ENCODE measurements at places on chromosomes 1 and 21.
A peak's percentile ranks its signal among the peaks of the same experiment; 100 is the strongest.

DNA sequence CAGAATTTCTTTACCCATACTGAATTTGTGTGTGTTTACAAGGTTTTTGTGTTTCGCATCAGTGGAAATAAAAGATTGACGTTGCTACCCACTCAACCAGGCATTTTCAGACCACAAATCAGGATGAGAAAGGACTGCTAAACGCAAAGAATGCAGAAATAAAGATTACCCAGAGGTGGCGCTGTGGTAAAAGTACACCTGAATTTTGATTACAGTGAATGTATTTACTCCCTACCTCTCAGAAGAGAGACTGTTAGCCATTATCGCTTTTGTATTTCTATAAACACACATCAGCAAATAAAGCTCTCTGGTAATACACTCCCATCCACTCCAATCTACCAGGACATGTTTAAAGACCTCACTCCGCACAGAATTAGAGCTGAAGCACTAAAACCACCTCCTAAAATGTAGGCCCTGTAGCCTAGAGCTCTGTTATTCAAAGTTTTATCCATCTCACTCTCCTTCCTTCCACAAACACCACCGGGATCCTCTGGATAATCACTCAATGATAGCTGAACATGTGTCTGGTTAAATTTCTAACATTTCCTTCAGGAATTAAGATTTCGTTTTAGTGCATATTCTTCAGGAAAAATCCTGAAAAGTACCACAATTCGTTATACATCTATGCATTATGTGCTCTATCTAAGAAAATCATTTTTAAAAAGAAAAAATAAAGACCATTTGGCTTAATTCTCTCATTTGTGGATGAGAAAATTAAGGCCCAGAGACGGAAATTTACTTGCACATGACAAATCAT, 2.5 kb upstream of the LMO4 start:
- H3K4me1 ChIP-seq = peaks cover 13% of the 10 kb centered on the region
- H3K36me3 ChIP-seq = peaks cover 7% of the 10 kb centered on the region
- DNase-seq = peak; percentile 51
- peaks cover 10% of the 10 kb centered on the region for H3K27me3 ChIP-seq

DNA sequence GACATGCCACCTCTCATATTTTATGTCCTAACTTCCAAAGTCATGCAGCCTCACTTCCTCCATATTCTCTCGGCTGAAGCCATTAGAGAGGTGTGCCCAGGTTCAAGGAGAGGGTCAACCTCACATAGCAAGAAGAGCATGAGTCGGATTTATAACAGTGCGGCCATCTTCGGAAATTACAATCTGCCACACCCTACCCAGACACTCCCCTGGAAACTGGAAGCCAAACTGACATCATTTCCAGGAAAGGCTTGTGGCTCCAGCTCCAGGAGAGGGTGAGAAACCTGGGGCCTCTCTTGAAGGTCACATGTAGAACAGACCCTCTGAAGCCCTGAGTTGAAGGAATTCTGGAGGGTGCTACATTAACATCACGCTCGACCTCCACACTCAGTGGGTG, 73.5 kb downstream of the RRAGC start:
- no peaks in the 10 kb centered on the region for H3K36me3 ChIP-seq
- H3K27me3 ChIP-seq = peaks cover 73% of the 10 kb centered on the region
- no peak overlapping the region for H3K4me3 ChIP-seq
- H3K27ac ChIP-seq = no peak overlapping the region

DNA sequence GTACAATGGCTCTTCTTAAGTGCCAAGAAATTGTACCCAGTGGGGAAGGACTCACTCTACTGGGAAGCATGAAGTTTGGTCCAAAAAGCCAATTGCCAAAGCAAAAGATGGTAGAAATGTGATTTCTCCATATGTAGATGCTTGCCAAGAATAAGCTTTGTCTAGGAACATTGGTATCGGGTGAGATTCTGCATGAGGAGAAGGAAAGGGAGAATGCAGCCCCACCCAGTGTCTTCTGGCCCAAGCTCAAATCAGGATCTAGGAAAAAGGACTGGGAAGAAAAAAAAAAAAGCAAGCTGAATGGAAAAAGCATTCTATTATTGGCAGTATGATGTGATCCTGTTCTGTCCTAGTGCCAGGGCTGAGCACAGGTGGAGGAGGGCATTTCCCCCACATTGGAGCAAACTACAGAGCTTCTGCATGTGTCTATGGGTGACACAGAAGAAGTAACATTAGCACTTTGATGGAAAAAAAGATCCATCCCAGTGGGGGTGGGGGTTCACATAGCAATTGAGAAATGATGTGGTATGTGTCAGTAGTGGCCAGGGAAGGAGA, 226.6 kb downstream of the KCNH1 start:
- H3K36me3 ChIP-seq = no peaks in the 10 kb centered on the region
- H3K4me3 ChIP-seq = no peak overlapping the region
- no peaks in the 10 kb centered on the region for H3K4me1 ChIP-seq
- DNase-seq = no peak
- H3K27me3 ChIP-seq = peaks cover 12% of the 10 kb centered on the region
- no peak overlapping the region for H3K27ac ChIP-seq

DNA sequence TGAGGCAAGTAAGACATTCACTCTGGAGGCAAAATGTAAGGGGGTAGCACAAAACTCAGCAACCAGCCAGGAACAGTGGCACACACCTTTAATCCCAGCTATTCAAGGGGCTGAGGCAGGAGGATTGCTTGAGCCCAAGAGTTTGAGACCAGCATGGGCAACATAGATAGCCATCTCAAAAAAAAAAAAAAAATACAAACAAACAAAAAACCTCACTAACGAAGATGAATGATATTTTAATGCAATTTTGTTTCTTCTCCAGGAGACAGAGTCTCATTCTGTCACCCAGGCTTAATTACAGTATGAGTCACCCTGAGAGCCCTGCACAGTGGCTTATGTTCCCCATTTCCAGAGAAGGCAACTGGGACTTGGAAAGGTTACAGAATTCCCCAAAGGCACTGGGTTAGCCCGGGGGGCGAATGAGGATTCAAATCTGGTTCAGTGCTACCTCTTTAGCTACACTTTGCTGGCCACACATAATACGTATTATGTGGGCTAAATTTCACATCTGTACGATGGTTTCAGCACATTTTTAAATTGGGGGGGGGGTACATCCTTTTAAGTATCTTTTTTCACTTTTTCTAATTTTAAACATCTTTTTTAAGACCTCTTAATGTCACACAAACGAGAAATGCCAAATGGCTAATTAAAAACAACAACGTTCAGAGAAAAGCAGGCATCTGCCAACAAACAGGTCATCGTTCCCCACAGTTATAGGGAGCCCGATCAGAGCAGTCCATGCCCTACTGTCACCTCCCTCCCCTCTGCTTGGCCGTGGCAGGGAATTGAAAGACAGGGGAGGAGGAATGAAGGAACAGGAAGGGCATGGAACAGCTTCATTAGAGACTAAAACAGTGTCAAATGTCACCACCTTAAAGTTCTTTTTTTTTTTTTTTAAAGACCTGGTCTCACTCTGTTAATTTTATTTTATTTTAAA, 3.5 kb downstream of the CELA2A start:
- no peak for DNase-seq
- H3K4me1 ChIP-seq = peaks cover 3% of the 10 kb centered on the region
- H3K36me3 ChIP-seq = no peaks in the 10 kb centered on the region
- H3K27ac ChIP-seq = no peak overlapping the region

DNA sequence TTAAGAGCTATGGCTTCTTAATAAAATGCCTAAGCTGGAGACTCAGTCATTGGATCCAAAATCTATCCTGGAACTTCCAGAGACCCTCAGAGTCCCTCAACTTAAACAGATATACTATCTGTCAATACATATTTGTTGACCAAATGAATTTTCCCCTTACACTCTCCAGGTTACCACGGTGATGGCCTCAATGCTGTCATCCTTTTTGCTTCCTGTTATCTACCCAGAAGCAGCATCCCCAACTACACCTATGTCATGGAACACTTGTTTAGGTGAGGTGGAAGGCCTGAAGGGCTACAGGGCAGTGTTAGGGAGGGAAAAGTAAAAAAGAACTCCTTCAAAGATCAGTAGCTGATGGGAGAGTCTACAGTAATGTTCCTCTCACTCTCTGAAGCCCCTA, 4.4 kb upstream of the C1orf56 start:
- peak; percentile 23 for DNase-seq
- no peaks in the 10 kb centered on the region for H3K27me3 ChIP-seq
- peaks cover 27% of the 10 kb centered on the region for H3K4me1 ChIP-seq
- no peaks in the 10 kb centered on the region for H3K36me3 ChIP-seq
- H3K27ac ChIP-seq = no peak overlapping the region

GRCh38 chr21:29639366-29640079, 300.3 kb downstream of the GRIK1 start:
- no peak overlapping the region for H3K4me3 ChIP-seq
- H3K27ac ChIP-seq = no peak overlapping the region
- H3K4me1 ChIP-seq = peaks cover 2% of the 10 kb centered on the region
- H3K36me3 ChIP-seq = no peaks in the 10 kb centered on the region
- no peaks in the 10 kb centered on the region for H3K27me3 ChIP-seq

DNA sequence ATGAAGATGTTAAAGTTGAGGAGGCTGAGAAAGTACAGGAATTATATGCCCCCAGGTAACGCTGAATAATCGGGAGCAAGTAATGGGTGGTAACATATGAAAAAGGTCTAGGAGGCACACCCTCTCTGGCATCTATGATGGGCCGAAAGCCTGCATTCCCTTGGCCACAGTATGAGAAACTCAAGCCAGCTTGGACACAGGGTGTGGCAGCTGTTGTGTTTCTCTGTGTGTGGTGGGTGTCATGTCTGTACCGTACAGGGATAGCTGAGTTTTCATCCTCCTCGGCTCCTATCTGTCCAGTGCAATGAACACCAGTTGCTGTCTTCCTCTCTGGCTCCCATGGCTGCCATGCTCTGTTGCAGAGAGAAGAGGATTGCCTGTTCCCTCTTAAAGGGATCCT, 32.9 kb downstream of the NBPF3 start:
- H3K27me3 ChIP-seq = no peaks in the 10 kb centered on the region
- H3K27ac ChIP-seq = no peak overlapping the region
- H3K36me3 ChIP-seq = no peaks in the 10 kb centered on the region
- H3K4me1 ChIP-seq = peaks cover 4% of the 10 kb centered on the region
- DNase-seq = no peak

DNA sequence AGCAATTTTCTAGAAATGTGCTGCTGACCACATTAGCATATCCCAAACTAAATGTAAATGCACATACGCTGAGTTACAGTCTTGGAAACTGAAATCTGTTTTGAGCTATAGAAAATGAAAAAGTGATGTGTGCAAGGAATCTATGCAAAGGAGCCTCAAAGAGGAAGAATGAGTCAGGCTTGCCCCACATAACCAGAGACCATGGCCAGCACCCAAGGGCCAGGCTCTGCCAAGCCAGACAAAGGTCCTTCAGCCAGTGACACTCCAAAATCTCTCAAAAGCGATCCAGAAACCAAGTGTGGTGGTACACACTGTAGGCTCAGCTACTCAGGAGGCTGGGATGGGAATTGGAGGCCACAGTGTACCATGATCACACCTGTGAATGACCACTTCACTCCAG, 195.2 kb downstream of the TOMM20 start:
- DNase-seq = peak; percentile 29
- H3K27ac ChIP-seq = peak overlapping the region; percentile 58
- no peaks in the 10 kb centered on the region for H3K27me3 ChIP-seq
- H3K36me3 ChIP-seq = no peaks in the 10 kb centered on the region
- no peak overlapping the region for H3K4me3 ChIP-seq
- H3K4me1 ChIP-seq = peaks cover 35% of the 10 kb centered on the region

DNA sequence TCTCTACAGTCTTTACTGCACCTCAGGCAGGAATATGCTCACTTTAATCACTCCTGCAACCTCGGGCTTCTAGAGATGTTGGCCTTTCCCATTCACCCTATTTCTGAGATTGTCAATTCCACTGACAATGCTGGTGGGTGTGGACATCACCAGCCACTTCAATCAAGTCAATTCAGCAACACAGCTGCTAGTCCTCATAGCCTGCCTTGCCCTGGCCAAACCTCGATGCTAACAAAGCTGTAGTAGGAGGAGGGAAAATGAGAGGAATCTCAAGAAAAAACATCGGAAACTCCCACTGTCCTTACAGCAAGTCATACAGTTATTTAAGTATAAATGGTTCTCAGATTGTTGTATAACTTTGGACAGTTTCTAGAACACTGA, 155.0 kb downstream of the KCNH1 start:
- no peak overlapping the region for H3K27ac ChIP-seq
- DNase-seq = no peak
- no peak overlapping the region for H3K4me3 ChIP-seq
- H3K4me1 ChIP-seq = no peaks in the 10 kb centered on the region
- no peaks in the 10 kb centered on the region for H3K36me3 ChIP-seq

DNA sequence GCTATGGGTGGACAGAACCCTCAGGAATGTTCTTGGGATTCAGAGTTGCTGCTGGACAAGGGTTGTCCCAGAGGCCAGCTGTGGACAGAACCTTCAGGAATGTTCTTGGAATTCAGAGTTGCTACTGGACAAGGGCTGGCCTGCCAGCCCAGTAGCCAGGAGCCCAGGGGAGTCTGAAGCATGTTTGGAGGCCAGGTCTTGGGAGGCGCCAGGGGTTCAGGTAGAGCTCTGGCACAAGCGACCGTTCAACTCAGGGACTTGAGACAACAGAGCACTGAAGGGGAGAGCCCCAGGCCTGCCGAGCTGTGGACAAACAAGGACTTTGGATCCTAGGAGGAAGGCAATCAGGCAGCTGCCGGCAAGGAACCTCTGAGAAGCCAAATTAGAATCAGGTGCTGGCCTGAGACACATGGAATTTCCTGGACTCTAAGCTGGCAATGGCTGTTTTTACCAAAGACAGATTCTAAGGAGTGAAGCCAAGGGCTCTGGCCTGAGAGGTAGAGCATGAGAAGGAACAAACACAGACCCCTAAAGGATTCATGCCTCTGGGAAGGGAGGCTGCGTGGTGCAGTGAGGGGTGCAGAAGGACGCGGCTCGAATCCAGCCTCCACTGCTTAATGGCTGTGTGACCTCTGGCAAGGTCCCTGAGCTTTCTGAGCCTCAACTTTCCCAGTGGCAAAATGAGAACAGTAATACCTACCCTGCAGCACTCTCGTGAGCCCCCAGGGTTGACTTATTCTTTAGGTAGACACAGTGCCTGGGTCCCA, 13.4 kb downstream of the PLA2G5 start:
- H3K4me3 ChIP-seq = no peak overlapping the region
- no peak overlapping the region for H3K27ac ChIP-seq
- H3K27me3 ChIP-seq = peaks cover 28% of the 10 kb centered on the region

GRCh38 chr1:228087771-228088251, 5.3 kb downstream of the ARF1 start:
- H3K4me1 ChIP-seq = peaks cover 84% of the 10 kb centered on the region
- peak overlapping the region; percentile 55 for H3K4me3 ChIP-seq
- peak overlapping the region; percentile 83 for H3K27ac ChIP-seq
- H3K27me3 ChIP-seq = no peaks in the 10 kb centered on the region

DNA sequence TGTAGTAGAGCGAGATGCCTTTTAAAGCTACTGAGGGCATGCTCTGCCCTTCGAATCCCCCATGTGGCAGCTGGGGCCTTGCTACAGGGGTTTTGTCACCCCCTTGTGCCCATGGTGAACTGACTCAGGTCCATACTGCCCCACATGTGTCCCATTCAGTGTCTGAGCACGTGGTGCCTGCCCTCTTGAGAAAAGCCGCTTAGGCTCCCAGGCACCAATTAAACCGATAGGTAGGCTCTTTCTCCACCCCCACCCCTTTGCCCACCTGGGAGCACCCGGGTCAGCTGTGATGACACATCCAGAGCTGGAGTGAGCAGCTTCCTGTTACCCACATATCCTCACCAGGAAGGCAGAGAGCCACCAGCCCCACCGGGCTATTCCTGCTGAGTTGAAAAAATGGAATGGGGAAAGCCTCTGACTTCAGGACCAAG, 30.5 kb downstream of the TMCC2 start:
- peaks cover 2% of the 10 kb centered on the region for H3K27me3 ChIP-seq
- H3K27ac ChIP-seq = no peak overlapping the region
- H3K4me3 ChIP-seq = no peak overlapping the region
- peaks cover 15% of the 10 kb centered on the region for H3K4me1 ChIP-seq

All from activated CD4-positive, alpha-beta memory T cell treated with anti-CD3 and anti-CD28 coated beads, Interleukin-2, amount 10 ng/mL, durations not matched to agents 7 days and 5 days (primary cell).